ENCODE measurements at places on chromosomes 3 and 15.

DNA sequence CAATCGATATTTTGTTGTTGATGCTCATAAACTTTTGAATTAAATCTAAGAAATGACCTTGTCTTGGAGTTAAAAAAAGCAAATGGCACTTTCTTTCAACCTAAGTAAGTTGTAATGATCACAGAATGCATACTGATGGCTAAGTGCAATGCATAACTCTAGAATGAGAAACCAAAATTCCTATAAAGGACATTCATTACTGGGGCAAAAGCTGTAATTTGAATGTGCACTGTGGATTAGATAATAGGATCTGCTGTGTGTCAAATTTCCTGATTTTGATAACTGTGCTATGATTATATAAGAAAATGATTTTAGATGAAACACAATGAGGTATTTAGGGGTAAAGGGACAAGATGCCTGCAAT lies 14.3 kb downstream of the SIAH2 start:
- no peak for DNase-seq

DNA sequence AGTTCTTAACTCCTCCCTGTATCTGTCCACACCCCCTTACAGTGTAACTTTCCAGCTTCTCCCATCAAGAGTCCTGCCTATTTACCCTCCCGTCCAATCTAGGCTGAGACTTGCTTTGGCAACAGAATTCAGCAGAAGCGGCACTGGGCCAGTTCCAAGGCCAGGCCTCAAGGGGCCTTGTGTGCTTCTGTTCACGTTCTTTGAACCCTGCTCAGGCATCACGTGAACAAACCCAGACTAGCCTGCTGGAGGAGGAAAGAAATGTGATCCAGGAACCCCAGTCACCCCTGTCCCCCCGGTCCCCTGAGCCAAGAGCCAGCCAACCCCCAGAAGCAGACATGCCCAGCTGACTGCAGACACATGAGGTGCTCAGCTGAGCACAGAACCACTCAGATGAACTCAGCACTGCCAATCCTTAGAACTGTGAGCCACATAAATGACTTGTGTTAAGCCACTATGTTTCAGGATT lies 76.1 kb upstream of the DCLK3 start:
- DNase-seq: no peak

DNA sequence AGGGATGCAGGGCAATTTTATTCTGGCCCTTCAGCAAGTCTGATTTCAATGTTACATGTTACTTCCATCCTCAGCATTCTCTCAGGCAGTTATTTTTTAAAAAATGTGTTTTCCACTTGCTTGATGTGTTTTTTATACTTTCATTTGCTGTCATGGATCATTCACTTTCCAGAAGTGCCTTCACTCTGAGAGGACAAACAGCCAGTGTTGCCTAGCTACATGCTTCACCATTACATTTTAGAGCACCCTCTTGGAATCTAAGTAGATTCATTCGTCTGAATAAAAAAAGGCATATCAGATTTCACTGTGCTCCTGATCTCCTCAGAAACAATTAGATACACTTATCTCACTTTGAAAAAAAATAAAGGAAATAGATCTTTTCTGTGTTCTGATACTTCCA lies 93.6 kb upstream of the POU1F1 start:
- no peak for DNase-seq

GRCh38 chr3:165355316-165355715 lies 159.1 kb upstream of the SLITRK3 start:
- DNase-seq: no peak

- no peak for DNase-seq
These were observed 14.5 kb downstream of the GP5 start for GRCh38 chr3:194384569-194385001.

DNA sequence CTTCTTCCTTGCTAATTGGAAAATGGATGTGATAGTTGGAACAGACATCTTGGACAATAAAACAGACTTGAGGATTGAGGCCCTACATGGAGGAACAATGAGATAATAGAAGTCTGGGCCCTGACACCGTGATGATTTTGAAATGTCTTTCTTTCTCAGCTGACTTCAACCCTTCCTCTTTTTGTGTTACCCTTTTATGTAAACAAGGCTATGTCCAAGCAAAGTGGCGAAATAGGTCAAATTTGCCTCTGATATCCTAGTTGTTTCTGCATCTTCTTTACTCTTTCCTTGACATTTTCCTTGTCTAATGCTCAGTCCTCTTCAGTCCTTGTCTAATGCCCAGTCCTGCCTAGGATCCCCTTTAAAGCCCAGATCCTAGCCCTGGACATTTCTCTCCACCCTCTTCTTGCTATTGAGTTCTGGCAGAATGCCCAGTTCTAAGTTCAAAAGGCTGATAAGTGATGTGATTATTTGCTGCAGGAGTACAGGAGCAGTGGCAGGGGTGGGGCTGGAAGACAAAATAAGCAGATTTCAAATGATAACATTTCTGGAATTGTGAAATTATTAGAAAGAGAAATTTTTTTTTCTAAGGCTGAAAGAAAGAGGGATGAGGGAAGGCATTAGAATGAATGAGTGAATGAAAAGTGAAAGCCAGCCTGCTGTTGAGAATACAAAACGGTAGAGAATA lies 6.5 kb upstream of the VPS8 start:
- no peak for DNase-seq

GRCh38 chr3:159749406-159749805 lies 239.2 kb upstream of the IL12A start:
- DNase-seq: no peak
